Subcutaneous adipose tissue (tissue), 4 donors: ENCODE measurements at places on chromosomes 1 and 21. TPM values are rescaled to one million over a fixed set of nuclear protein-coding genes. Genes with fewer than 3 reads are reported as not detected.

Gene KCNQ4
- total RNA-seq, result 1.1 TPM

Gene SPATA17
- not detected for total RNA-seq

Gene FCRL4
- not detected for total RNA-seq

Gene OR14K1
- not detected for total RNA-seq

Gene CNR2
- not detected for total RNA-seq

Gene PRKAA2
- 2.4 TPM for total RNA-seq

Gene FCRLB
- total RNA-seq, result 0.49 TPM

Gene BLZF1
- total RNA-seq, result 15.4 TPM

Gene FOXE3
- not detected for total RNA-seq

Gene TTLL10
- not detected for total RNA-seq

Gene RXFP4
- not detected for total RNA-seq

Gene EFNA3
- 1.7 TPM for total RNA-seq

Gene TEDDM1
- not detected for total RNA-seq

Gene VAV3
- total RNA-seq, result 7.0 TPM

Gene PCAT6
- total RNA-seq, result not detected

Gene TRIM67
- total RNA-seq, result under 0.01 TPM

Gene HIVEP3
- 9.6 TPM for total RNA-seq

Gene SYNC
- 13.3 TPM for total RNA-seq

Gene S100A7A
- total RNA-seq, result not detected

Gene VASH2
- 1.1 TPM for total RNA-seq

Gene AKR7A3
- total RNA-seq, result 2.0 TPM

Gene F5
- total RNA-seq, result 12.2 TPM

Gene HTR6
- not detected for total RNA-seq

Gene UTS2
- not detected for total RNA-seq

Gene OLFML3
- 39.5 TPM for total RNA-seq

Gene PADI3
- total RNA-seq, result not detected

Gene SLC66A1
- total RNA-seq, result 11.7 TPM

Gene HUNK
- 0.19 TPM for total RNA-seq

Gene SLC16A4
- total RNA-seq, result 1.9 TPM

Gene POFUT2
- total RNA-seq, result 19.8 TPM

Gene NBPF20
- 2.1 TPM for total RNA-seq

Gene PPIAL4G
- not detected for total RNA-seq

Gene PBX1
- 61.1 TPM for total RNA-seq

Gene MYOG
- not detected for total RNA-seq

Gene DYNLT4
- total RNA-seq, result 1.1 TPM

Gene TMEM63A
- total RNA-seq, result 66.3 TPM

Gene BMP8A
- not detected for total RNA-seq

Gene PCP4
- not detected for total RNA-seq

Gene C8B
- total RNA-seq, result not detected

Gene ZNF670
- 3.5 TPM for total RNA-seq
